Activated CD8-positive, alpha-beta memory T cell treated with anti-CD3 and anti-CD28 coated beads, Interleukin-2, amount 10 ng/mL, durations not matched to agents 7 days and 5 days (primary cell): ENCODE measurements at places on chromosomes 3 and 15. TPM values are rescaled to one million over a fixed set of nuclear protein-coding genes. Genes with fewer than 3 reads are reported as not detected.

DNA sequence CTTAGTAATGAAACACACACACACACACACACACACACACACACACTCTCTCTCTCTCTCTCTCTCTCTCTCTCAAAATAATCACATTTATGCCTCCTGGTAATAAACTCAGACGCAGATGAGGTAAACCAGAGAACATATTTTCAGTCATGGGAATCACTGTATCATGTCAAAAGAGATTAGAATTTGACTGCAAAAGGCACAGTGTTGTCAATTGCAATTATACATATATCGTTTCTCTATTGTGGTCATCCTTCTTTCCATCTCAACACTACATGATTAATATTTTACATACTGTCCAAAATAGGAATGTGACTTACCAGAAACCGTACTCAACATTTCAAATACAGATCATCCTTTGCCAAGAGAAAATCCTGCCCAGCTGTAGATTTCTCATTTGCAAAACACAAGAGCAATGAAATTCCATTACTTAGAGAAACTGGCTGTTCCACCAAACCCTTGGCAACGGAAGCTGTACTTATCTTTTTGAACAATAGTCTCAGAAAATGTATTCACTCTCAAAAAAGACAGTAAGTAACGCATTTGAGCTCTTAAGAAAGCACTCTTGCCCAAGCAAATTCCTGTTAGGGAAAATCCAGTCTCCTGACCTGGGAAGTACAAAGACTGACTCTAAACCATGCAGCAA lies 24.3 kb downstream of the PDZRN3 start:
- DNase-seq, result no peak
- no peaks in the 10 kb centered on the region for H3K36me3 ChIP-seq
- no peak overlapping the region for H3K27ac ChIP-seq
- H3K4me3 ChIP-seq, result no peak overlapping the region
- no peaks in the 10 kb centered on the region for H3K4me1 ChIP-seq

The GOLGA8T gene
- total RNA-seq, result 0.77 TPM

The PSMD6 gene
- total RNA-seq, result 94.9 TPM

The TM4SF18 gene
- not detected for total RNA-seq

The ANKRD34C gene
- not detected for total RNA-seq

The REC114 gene
- not detected for total RNA-seq

The KLF15 gene
- total RNA-seq, result not detected

- H3K27me3 ChIP-seq, result no peaks in the 10 kb centered on the region
- no peak overlapping the region for H3K27ac ChIP-seq
- peaks cover 6% of the 10 kb centered on the region for H3K4me1 ChIP-seq
- H3K4me3 ChIP-seq, result no peak overlapping the region
- H3K36me3 ChIP-seq, result no peaks in the 10 kb centered on the region
These were observed 929.7 kb upstream of the CFAP20DC start for GRCh38 chr3:59979542-59979941.

DNA sequence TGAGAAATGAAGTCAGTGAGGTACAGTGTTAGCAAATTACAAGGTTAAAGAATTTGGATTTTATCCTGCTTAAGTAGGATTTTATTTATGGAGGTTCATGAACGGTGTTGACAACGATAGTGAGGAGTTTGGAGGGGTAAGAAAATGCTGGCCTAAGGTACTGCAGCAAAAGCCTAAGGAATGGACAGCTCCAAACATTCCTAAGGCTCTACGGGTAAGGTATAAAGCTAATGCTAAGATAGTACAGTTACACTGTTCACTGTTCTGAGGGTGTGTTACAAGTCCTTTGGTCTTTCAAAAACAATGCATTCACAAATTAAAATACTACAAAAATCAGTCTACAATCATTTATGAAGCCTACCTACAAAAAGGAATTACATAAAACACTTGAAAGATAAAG lies 7.3 kb downstream of the MTMR10 start:
- no peak for DNase-seq
- H3K4me1 ChIP-seq, result peaks cover 32% of the 10 kb centered on the region
- no peak overlapping the region for H3K27ac ChIP-seq

The CCR8 gene
- 47.6 TPM for total RNA-seq

- no peak overlapping the region for H3K4me3 ChIP-seq
- H3K4me1 ChIP-seq, result no peaks in the 10 kb centered on the region
- H3K27ac ChIP-seq, result no peak overlapping the region
These were observed 2.5 kb upstream of the CERS3 start for GRCh38 chr15:100531204-100531603.

DNA sequence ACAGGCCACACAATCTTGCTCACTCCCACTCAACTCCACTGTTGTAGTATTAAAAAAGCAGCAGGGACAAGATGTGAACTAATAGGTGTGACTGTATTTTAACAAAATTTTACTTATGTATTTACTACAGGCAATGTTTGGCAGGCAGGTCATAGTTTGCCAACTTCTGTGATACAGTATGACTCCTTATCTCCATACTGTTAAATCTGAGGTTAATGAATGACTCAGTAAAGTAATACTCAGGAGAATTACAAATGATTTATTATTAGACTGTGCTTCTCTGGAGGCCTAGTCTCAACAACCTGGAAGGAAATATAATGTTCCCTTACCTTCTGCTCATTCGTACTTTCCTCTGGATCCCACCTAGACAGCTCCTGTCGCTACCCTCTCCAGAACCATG lies 258.6 kb upstream of the KCNMB2 start:
- DNase-seq, result no peak
- no peaks in the 10 kb centered on the region for H3K27me3 ChIP-seq
- no peaks in the 10 kb centered on the region for H3K36me3 ChIP-seq
- no peak overlapping the region for H3K27ac ChIP-seq
- no peaks in the 10 kb centered on the region for H3K4me1 ChIP-seq

The TMC3 gene
- total RNA-seq, result not detected

DNA sequence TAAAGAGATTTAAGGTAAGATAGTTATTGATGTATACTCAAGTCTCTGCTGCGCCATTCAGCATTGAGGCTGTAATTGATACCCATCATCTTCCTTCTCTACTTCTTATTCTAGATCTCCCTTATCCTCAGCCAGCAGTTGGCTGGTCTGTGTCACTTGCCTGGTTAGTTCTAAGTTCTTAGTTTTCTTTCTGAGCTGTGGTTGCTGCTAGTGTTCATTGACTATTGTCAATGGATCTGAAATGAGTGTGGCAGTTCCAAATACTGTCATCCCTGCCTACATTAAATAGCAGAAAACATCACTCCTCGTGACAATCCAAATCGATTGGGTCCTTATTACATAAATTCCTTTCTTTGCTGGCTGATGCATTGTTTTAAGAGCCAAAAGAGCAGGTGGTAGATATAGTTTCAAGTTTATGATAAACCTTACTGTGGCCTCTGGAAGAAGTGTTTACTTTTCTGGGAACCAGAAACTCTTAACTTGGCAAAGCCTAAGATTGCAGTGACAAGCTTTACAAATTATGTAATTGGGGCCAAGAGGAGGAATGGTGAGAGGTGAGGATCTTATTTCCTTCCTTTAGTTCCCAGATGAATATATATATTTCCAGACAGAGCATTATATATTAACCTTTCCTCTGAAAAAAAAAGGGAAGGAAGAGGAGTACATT lies 168.0 kb downstream of the GMNC start:
- peaks cover 7% of the 10 kb centered on the region for H3K4me1 ChIP-seq
- H3K36me3 ChIP-seq, result no peaks in the 10 kb centered on the region
- no peak overlapping the region for H3K27ac ChIP-seq
- no peak overlapping the region for H3K4me3 ChIP-seq
- peaks cover 5% of the 10 kb centered on the region for H3K27me3 ChIP-seq
- DNase-seq, result no peak

DNA sequence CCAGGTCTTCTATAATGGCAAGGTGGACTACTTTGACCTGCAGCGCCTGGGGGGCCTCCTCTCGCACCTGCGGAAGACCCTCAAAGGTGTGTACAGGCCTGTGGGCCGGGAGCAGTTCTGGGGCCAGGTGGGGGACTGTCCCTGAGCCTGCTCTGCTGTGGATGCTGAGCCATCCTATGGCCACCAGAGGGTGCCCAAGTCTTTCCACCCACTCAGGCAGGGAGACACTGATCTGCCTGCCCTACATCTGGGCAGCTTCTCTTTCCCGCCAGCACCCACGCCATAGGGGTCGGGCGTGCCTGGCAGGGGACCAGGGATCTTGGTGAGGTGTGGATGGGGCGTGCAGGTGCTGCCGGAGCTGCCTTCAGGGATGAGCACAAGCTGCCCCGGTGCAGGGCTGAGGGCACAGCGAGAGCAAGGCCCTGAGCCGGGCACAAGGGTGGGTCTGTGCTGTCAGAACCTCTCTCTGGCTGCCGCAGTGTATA lies 14.1 kb downstream of the RNF123 start:
- no peaks in the 10 kb centered on the region for H3K36me3 ChIP-seq
- peak; percentile 82 for DNase-seq
- H3K4me3 ChIP-seq, result no peak overlapping the region
- no peaks in the 10 kb centered on the region for H3K4me1 ChIP-seq

The HTD2 gene
- 7.4 TPM for total RNA-seq

DNA sequence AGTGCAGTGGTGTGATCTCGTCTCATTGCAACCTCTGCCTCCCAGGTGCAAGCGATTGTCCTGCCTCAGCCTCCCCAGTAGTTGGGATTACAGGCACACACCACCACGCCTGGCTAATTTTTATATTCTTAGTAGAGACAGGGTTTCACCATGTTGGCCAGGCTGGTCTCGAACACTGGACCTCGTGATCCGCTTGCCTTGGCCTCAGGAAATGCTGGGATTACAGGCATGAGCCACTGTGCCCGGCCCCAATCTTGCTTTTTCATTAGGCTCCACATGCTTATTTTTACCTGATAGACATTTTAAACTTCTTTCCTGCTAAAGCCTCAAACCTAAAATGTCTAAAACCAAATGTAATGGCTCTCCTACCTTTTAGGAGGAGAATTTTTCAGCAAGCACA lies 817.0 kb upstream of the NECTIN3 start:
- H3K27ac ChIP-seq, result no peak overlapping the region
- no peaks in the 10 kb centered on the region for H3K4me1 ChIP-seq
- H3K36me3 ChIP-seq, result no peaks in the 10 kb centered on the region

DNA sequence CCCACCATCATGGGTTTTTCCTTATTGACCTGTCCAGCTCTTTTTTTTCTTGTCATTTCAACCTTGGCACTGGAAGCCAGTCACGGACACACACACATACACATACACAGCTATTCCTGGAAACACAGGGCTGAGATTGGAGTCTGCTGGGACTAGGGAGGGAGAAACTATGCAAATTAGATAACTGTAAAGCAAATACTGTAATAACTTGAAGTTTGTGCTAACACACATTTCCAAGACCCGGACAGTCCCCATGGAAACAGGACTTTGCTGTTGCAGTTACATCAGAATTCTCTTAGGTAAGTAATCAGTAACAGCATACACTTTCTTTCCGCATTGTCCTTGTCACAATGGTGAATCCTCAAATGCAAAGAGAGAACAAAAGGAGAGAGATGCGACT lies 304.4 kb downstream of the KBTBD8 start:
- peaks cover 5% of the 10 kb centered on the region for H3K27me3 ChIP-seq
- H3K4me3 ChIP-seq, result no peak overlapping the region
- no peak for DNase-seq
- H3K4me1 ChIP-seq, result no peaks in the 10 kb centered on the region

DNA sequence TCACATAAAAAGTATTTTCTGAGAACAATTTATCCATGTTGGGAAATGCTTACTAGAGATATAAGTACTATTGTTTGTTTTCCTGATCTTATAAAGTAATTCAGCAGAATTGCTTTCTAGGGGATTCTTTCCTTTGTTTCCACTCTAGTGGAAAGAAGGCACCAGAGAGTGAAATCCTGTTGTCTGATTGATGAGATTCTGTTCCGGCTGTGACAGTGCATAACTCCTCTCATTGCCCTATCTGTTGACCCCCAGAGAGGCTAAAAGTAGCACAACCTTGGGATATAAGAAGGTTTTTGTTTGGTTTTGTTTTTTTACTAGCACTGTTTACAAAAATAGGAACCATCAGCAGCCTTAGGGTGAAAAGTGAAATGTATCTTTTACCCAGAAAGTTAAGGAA lies 114.1 kb downstream of the ALCAM start:
- no peak overlapping the region for H3K27ac ChIP-seq
- no peak for DNase-seq
- H3K27me3 ChIP-seq, result no peaks in the 10 kb centered on the region
- no peak overlapping the region for H3K4me3 ChIP-seq

DNA sequence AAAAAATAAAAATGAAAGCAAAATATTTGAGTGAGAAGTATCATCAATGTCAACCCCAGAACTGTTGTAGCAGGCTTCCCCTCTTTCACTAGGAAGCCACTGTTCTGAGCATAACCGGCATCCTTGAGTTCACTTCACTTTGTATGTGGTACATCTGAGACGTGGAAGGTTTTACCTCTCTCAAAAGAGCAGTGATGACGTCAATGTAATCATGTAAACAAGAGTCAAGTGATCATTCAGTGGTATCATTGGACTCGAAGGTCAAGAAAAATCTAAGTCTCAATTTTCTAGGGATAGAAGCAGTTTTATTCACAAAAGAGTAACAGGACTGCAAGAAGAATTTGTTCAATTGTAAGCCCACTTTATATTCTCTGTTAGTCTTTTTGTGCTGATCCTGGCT lies 339.8 kb upstream of the THRB start:
- no peak for DNase-seq
- peaks cover 12% of the 10 kb centered on the region for H3K27me3 ChIP-seq
- no peaks in the 10 kb centered on the region for H3K36me3 ChIP-seq
- no peaks in the 10 kb centered on the region for H3K4me1 ChIP-seq
- no peak overlapping the region for H3K4me3 ChIP-seq

DNA sequence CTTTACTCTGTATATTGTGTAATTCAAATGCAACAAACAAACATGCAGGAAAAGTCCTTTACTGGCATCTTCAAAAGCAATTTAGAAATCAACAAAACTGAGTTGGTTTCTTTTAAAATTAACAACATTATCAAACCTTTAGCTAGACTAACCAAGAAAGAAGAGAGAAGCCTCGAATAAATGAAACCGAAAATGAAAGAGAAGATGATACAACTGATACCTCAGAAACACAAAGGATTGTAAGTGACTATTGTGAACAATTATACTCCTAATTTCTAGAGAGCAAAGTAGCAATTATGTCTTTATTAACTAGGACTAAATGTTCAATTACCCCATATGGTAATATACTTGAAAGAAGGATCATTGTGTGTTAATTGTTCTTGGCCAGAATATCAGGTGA lies 49.2 kb upstream of the P3H2 start:
- peaks cover 1% of the 10 kb centered on the region for H3K36me3 ChIP-seq
- H3K4me3 ChIP-seq, result peak overlapping the region; percentile 53
- peaks cover 10% of the 10 kb centered on the region for H3K4me1 ChIP-seq
- H3K27me3 ChIP-seq, result peaks cover 12% of the 10 kb centered on the region
- no peak for DNase-seq

The HDC gene
- total RNA-seq, result not detected

- no peak overlapping the region for H3K4me3 ChIP-seq
- no peaks in the 10 kb centered on the region for H3K4me1 ChIP-seq
- no peak overlapping the region for H3K27ac ChIP-seq
- H3K27me3 ChIP-seq, result no peaks in the 10 kb centered on the region
- H3K36me3 ChIP-seq, result peaks cover 4% of the 10 kb centered on the region
These were observed 19.2 kb upstream of the RPL14 start for GRCh38 chr3:40437889-40438288.

The CYP1A2 gene
- not detected for total RNA-seq

GRCh38 chr15:80904998-80905397 lies 84.6 kb downstream of the MESD start:
- no peaks in the 10 kb centered on the region for H3K4me1 ChIP-seq
- H3K4me3 ChIP-seq, result no peak overlapping the region
- no peak overlapping the region for H3K27ac ChIP-seq
- H3K27me3 ChIP-seq, result no peaks in the 10 kb centered on the region

The SERPINI2 gene
- total RNA-seq, result not detected

The IGSF11 gene
- total RNA-seq, result not detected

The SIAH2 gene
- total RNA-seq, result 34.7 TPM

- no peaks in the 10 kb centered on the region for H3K27me3 ChIP-seq
- H3K27ac ChIP-seq, result peak overlapping the region; percentile 96
- peak overlapping the region; percentile 70 for H3K4me3 ChIP-seq
- peaks cover 97% of the 10 kb centered on the region for H3K4me1 ChIP-seq
These were observed 72.3 kb upstream of the ICE2 start for GRCh38 chr15:60551147-60551780.
